ENCODE measurements at places on chromosomes 6 and 20.

DNA sequence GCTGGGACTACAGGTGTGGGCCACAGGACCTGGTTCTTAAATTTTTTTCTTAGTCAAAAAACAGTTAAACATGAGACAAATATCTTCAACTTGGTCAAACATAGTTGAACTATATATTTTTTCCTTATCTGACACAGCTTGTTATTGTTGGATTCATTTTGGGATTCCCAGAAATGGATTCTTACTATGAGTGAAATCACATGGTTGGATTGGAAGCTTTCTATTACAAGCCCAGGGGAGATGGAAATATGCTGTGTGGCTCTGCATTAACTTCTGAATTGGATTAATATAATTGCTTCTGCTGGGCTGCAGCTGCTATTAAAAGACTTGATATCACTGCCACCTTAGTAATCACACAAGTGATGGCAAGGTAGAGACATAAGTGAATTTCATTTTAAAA, 126.4 kb upstream of the DUSP22 start:
- DNase-seq = no peak

DNA sequence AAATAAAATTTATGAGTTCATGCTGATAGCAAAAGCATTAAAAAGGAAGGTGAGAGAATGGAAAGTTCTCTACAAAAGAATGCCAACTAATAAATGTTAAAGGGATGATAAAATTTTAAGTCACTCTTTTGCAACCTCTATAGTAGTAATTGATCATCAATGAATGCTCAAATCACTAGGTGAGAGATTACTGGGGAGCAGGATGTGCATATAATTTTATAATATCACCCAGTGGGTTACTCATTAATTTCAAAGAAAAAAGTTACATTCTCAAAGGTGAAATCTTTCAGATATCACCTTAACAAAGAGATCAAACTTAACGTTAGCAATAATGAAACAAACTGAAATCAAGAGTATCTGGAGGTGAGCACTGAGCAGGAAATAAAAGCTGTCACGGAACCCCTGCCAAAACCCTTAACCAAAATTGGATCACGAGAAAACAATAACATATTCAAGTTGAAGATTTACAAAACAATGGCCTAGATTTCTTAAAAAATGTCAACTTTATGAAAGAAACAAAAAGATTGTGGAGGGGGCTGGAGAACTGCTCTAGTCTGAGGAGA, 45.5 kb upstream of the TMEM244 start:
- no peak for DNase-seq

- DNase-seq = peak; percentile 48
These were observed 83.3 kb downstream of the PLCB1 start for GRCh38 chr20:8215361-8215781.

DNA sequence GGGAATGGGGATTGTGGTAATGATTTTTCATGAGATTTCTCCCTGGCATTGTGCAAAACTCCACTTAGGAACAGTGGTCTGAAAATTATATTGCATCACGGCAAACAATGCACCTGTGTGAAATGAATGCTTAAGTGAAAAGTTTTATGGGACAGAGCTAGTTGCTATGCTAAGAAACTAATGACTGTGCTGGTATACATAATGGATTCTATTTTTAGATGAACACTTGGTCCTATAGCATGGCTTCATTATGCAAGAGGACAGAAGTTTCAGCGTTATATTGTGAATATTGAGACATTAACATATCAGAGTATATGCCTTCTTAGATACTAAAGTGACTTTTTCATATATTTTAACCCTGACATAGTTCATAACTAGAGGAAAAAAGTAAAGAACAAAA, 30.5 kb downstream of the PLCB1 start:
- no peak for DNase-seq

GRCh38 chr20:57712341-57712740, 2.5 kb upstream of the PMEPA1 start:
- DNase-seq = no peak

DNA sequence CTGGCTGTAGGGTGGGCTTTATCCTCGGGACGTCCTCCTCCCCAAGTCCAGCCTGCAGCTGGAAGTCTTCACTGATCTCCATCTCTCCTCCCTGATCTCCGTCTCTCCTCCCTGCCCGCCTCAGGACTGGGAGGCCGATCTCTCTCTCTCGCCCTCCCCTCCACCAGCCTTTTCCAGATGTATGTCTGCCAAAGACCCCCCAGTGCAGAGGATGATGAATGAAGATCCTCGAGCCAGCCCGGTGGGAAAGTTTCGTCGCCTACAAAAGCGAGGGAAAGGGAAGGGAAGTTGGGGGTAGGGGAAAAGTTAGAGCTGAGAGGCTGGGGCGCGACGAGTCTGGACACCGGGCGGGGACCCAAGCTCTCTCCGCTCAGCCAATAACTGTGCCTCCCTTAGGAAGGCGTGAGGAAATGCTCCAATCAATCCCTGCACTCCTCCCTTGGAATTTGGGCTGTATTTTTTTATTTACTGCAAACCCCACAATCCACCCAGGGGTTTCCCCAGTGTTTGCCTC, 595 bp upstream of the SRF start:
- DNase-seq = peak; percentile 88

DNA sequence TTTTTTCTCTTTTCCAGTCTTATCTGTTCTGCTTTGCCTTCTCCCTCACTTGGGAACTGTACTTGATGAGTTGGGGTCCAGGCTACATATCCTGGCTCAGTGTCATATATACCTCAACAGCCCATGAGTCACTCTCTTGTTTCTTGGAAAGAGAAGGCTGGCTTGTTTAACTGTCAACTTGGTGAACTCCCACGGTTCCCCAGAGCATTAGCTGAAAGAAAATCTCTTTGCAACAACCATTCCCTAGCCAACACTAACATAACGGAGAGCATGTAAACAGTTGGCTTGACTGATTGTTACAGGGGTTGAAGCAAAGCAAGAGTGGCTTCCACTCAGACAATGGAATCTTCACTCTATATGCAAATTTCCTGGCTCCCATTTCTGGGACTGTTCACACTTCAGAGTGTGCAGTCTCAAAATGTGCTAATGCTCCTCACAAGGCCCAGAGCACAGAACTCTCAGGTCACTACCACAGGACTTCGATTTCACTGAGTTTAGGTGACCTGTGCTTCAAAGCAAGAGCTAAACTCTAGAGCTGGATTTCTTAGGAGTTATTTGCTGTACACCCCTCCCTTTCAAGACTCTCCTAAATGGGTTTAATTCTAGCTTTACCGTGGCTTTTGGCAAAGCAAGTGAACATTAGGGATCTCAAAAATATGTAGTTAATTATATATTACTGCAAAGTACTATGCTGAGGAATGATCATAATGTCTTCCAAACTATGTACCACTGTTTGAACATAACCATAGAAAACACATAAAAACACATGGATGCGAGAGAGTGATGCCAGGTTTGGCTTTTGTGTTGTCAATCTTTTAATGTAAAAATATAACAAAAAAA, 609.8 kb downstream of the RFPL4B start:
- DNase-seq = peak; percentile 69

- DNase-seq = no peak
These were observed 14.6 kb upstream of the RIPOR2 start for GRCh38 chr6:24950218-24950941.

GRCh38 chr6:14059791-14060436, 57.7 kb upstream of the CD83 start:
- peak; percentile 96 for DNase-seq

DNA sequence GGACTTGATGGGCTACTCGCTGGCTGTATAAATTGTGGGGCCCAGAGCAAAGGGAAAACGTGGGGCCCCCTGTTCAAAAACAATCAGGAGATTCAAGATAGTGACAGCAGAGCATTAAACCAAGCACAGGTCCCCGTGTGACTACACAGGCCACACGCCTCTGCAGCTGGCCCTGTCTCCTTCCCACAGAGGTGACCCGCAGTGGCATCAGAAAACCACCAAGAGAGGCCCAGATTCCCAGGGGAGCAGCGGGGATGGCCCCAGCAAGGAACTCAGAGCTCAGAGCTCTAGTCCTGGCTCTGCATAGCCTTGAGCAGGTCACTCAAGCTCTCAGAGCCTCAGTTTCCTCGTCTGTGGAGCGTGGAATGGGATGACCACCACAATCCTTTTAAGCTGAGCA, 57.6 kb downstream of the CPNE5 start:
- no peak for DNase-seq

- no peak for DNase-seq
These were observed 333.6 kb downstream of the BTBD9 start for GRCh38 chr6:38305995-38306681.

GRCh38 chr20:59628171-59628570, 23.8 kb downstream of the PHACTR3 start:
- no peak for DNase-seq

DNA sequence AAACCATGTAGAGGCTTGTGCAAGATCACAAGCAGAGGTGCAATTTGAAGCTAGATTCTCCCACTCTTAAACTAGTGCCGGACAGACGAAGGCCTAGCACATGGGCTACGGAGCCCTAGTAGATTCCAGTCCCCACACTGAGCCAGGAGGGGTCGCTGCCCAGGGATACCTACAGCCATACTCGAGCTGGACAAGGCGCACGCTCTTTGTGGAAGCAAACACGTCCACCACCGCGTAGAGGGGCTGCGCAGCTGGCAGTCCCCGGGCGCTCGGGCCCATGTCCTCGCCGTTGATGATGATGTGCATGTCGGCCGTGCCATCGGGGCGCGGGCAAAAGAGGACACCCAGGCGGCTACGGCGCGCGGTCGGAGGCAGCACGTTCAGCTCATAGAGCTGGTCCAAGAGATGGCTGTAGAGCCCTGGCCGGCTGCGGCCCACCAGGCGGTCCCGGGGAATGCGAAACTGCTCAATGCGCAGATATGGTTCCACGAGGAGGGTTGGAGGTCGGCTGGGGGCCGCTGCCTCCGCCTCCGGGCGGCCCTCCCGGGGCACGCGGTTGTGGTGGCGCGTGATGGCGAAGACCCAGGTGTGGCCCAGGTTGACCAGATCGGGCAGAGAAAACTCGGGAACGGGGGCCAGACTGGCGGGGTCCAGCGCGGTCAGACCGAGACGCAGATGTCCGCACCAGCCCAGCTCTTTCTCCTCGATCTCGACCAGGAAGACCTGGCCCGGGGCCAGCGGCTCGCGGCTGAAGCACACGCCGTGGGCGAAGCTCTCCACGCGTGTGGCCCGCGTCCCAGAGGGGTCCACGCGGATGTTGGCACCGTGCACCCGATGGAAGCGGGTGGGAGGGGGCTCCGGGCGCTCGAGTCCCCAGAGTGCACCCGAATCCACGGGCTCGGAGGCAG, 677 bp downstream of the NEURL2 start:
- DNase-seq = no peak

DNA sequence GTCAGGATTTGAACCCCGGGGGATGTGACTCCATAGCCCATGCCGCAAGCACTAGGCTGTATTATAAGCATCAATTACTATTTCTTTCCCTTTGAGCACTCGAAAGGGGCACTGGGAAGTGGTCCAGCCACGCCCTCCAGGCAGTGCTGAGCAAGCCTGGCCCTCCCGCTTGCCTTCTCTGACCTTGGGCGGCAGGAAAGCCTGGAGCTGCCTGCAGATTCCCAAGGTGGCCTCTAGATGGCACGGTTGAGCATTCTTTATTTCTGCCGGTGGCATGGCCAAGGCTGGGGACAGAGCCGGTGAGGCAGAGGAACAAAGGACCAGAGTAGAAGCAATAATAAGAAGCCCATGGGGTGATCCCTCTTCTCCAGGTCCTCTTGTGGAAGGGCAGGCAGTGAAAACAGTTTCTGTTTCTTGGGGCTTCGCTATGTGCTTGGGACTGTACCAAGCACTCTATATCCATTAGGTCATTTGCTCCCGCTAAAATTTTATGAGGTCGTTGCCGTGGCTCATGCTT, 32.0 kb downstream of the ARHGAP40 start:
- peak; percentile 40 for DNase-seq

DNA sequence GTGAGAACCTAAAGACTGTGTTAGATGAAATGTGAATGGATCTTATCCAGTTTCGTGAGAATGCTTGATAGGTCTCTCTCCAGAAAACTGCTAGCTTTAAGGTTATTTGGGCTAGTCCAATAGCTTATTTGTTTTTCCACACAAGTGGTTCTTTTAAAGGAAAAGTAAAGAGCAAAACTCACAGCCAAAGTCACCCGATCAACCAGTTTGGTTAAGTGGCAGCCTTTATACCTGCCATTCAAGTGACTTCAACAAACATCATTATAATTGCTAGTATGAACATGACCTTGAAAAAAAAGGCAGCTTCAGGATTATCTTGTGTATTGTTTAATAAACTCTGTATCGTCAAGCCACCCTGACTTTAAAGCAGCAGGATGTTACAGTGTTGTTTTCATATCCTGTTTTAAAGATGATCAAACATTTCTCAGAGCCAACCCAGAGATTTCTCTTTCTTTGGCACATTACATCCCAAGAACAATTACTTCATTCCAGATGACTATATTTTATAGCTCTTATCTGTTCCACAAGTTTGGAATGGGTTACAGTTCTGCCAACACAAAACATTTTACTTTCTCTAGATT, 253.4 kb downstream of the EPHA7 start:
- DNase-seq = no peak

GRCh38 chr20:19483309-19483708, 270.9 kb downstream of the SLC24A3 start:
- no peak for DNase-seq

GRCh38 chr6:15462256-15462655, 200.6 kb downstream of the DTNBP1 start:
- no peak for DNase-seq

- no peak for DNase-seq
These were observed 41.0 kb downstream of the HM13 start for GRCh38 chr20:31555203-31555775.

DNA sequence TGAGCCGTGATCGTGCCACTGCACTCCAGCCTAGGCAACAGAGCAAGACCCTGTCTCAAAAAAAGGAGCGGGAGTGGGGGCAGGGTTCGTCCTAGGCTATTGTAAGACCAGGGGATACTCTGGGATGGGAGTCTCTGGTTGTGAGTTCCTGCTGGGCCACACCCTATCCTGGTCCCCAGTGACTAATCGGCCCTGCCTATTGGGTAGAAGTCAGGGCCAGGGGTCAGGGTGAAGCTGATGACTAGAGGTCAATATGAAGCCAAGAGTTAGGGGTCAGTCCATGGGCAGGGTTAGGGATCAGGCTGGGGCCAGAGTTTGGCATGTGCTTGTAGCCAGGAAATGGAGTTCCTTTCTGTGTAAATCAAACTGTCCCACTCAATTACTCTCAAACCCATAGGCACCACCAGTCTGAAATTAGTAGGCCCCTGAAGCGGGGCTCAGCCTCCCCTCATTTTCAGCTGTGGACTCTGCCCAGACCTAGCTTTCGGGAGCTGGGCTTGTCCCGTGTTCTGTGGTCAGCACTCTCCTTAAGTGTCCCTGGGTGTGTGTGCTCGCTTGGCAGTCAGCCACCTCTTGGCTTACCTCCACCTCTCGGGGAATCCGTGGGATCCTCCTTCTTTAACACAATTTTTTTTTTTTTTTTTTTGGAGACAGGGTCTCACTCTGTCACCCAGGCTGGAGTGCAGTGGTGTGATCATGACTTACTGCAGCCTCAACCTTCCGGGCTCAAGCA, 1.8 kb downstream of the HSPA12B start:
- DNase-seq = no peak

Measured in NCI-H446 treated with DMSO at 0.1 percent for 48 hours (cell line).